ENCODE measurements at places on chromosomes 12 and 14.

DNA sequence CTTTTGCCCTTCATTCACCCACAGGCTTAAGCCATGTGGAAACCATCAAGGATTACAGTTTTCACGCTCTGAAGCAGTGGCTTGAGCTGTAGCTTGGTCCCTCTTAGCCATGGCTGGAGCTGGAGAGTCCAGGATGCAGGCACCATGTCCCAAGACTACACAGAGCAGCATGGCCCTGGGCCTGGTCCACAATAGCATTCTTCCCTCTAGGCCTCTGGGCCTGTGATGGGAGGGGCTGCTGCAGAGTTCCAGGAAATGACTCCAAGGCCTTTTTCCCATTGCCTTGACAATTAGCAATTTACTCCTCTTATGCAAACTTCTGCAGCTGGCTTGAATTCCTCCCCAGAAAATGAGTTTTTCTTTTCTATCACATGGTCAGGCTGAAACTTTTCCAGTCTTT lies 211.3 kb downstream of the RERGL start:
- DNase-seq, result no peak

DNA sequence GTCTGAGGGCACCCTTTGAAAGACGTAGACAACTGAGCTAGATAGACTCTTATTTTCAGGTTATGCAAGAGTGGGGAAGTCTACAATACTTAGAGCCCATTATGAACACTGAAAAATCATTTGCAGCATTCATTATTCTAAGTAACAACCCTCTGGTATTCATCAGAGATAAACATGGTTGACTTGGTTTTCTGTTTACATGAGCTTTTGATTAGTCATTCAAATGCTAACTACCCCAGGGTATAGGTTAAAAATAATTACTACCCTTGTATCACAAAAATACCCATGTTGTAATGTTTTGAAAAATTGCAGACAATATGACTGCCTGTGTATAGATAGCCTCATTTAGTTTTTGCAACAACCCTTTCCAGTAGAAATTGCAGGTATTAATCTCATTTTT lies 78.5 kb downstream of the PPFIBP1 start:
- DNase-seq, result no peak

- DNase-seq, result no peak
These were observed 11.3 kb upstream of the LTA4H start for GRCh38 chr12:96046543-96047228.

DNA sequence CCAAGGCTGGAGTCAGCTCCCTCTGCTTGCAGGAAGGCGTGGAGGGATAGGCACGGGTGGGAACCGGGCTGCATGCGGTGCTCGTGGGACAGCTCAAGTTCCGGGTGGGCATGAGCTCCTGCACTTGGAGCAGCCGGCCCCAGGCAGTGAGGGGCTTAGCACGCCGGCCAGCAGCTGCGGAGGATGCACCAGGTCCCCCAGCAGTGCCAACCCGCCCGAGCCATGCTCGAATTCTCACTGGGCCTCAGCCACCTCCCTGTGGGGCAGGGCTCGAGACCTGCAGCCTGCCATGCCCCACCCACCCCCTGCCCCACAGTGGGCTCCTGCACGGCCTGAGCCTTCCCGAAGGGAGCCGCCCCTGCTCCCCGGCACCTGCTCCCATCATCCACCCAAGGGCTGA lies 1501.8 kb downstream of the AACS start:
- DNase-seq, result no peak

DNA sequence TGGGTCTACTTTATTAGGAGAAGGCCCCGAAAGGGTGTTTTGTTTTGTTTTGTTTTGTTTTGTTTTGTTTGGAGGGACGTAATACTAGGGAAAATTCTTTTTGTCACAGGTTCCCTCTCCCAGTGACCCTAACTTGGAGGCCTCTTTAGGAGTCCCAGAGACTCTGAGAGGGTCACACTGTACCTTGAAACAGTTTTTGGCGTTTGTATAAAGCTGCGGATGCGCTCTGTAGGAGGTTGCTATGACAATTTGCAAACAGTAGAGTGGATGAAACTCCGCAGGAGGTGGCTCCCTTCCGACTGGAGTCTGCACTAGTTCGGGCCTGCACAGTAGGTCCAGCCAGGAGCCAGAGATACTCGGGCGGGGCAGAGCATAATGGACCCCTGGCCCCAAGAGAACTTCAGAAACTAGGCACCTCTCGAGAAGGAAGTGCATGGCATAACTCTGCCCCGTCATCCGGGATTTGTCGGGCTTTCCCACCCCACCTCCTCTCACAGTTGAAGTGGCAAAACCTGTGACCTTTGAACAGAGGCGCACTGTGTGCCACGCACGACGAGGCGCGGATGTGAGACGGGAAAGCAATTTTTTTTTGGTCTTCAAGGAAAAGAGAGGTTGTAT lies 1.3 kb upstream of the DYRK2 start:
- DNase-seq, result no peak

GRCh38 chr12:48907245-48907644 lies 18.0 kb downstream of the FKBP11 start:
- no peak for DNase-seq

All from stimulated activated CD4-positive, alpha-beta T cell treated with anti-CD3 and anti-CD28 coated beads, Interleukin-1b, Interleukin-23, amount 100 ng/mL, for 48 hours (primary cell).